ENCODE measurements at places on chromosomes 4 and X.

DNA sequence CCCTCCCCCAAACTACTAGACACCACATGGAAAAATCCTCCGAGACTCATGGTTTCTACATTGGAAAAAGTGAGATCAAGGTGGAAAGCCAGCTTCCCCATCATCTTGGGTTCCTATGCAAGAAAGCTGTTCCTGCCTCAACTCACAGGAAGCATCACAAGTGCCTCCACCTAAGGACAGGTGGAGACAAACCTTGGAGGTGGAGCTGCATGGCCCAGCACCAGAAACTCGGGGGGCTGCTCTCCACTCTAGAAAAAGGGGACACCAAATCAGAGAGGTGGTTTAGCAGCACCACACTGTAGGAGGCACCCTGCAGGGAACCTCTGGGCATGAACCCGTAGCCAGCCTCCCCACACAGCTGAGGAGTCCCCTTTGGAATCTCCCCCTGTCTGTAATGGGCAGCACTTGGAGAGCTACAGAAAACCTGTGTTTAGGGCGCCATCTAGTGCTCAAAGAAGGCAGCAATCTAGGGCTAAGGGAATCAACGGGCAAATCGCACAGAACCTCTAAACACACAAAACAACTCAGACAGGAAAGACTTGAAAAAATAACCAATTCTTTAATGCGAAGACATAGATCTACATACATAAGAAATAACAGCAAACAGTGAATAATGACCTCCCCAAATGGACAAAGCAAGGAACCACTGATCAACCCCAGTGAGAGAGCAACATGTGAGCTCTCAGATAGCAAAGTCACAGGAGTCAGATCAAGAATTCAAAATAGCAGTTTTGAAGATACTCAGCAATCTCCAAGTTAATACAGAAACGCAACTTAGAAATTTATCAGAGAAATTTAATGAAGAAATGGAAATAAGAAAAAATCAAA, 37.0 kb upstream of the ZBTB33 start:
- peak; percentile 66 for DNase-seq

- peak; percentile 68 for DNase-seq
These were observed 79.2 kb downstream of the MTMR1 start for GRCh38 chrX:150772150-150772970.

DNA sequence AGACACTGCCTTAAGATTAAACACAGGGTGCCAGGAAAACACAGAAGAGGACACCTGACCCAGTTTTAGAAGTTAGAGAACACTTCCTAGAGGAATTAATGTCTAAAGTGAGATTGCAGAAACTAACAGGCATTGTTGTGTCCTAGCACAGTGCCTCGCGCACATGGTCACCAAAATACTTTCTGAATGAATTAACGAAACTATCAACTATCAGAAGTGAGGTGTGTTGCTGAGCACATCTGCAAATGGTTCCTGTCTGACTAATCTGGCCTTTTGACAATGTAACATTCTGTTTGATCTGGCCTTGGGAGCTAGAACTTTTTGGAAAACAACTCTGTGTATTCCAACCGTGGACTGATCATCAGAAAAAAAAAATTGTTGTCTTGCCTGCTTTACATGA, 556.8 kb upstream of the LCORL start:
- DNase-seq: no peak

DNA sequence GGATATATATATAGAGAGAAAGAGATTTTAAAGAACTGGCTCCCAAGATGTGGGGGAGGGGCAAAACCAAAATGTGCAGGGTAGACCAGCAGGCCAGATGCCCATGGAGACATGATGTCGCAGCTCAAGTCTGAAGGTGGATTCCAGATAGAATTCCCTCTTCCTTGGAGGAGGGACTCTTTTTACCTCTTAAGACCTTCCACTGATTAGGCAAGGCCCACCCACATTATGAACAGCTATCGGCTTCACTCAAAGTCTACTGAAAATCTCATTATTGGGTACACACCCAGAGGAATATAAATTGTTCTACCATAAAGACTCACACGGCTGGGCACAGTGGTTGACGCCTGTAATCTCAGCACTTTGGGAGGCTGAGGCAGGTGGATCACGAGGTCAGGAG, 59.3 kb downstream of the DHRSX start:
- DNase-seq: no peak

DNA sequence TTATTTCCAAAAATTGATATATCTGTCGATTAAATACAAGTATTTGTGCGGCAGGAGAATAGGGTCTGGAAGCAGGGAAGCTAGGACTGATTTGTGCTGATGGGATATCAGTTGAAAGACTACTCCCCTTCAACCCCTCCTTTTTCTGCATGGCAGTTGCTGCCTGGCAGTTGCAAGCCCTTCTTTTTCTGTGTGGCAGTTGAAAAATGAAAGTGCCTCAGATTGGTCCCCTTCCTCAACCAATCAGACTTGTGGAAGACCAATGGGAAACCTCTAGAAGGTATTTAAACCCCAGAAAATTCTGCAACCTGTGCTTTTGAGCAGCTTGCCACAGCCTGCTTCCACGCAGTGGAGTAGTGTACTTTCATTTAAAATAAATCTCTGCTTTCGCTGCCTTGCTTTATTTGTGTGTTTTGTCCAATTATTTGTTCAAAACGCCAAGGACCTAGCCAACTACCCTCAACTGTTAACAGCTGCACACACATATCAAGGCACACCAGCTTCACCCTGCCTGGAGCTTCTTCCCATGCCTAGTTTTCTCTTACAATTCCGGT, 1.5 kb upstream of the TMA16 start:
- peak; percentile 7 for DNase-seq

- DNase-seq: peak; percentile 64
These were observed 19.5 kb downstream of the CNGA2 start for GRCh38 chrX:151754047-151754429.

- DNase-seq: no peak
These were observed 297.4 kb upstream of the MAGEC2 start for GRCh38 chrX:142502441-142502840.

GRCh38 chr4:147791865-147792264, 60.0 kb downstream of the ARHGAP10 start:
- peak; percentile 37 for DNase-seq

- DNase-seq: peak; percentile 49
These were observed 15.4 kb upstream of the FAM9C start for GRCh38 chrX:13059637-13060499.

- no peak for DNase-seq
These were observed 39.3 kb downstream of the SLAIN2 start for GRCh38 chr4:48380583-48381167.

- DNase-seq: no peak
These were observed 144.9 kb downstream of the PJA1 start for GRCh38 chrX:69020316-69020715.

GRCh38 chr4:30262379-30262778, 457.8 kb upstream of the PCDH7 start:
- no peak for DNase-seq

DNA sequence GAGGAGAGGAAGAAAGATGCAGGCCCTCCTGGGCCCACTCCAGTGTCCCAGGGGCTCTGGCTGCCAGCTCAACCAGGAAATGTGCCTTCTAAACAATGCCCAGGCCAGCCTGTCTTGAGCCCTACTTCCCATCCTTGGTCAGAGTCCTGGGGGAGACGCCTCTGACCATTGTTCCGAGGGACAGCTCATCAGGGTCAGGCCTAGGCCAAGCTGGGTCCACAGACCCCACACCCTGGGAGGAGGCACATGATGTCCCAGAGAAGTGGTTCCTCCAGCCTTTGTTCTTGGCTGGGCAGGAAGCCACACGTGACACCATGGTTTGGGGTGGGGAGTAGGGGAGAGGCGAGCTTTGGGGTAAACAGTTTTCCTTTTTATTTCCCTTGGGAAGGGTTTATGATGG, 102.5 kb downstream of the EFNB1 start:
- peak; percentile 46 for DNase-seq

GRCh38 chr4:61202638-61203435, 2.7 kb downstream of the ADGRL3 start:
- peak; percentile 52 for DNase-seq

DNA sequence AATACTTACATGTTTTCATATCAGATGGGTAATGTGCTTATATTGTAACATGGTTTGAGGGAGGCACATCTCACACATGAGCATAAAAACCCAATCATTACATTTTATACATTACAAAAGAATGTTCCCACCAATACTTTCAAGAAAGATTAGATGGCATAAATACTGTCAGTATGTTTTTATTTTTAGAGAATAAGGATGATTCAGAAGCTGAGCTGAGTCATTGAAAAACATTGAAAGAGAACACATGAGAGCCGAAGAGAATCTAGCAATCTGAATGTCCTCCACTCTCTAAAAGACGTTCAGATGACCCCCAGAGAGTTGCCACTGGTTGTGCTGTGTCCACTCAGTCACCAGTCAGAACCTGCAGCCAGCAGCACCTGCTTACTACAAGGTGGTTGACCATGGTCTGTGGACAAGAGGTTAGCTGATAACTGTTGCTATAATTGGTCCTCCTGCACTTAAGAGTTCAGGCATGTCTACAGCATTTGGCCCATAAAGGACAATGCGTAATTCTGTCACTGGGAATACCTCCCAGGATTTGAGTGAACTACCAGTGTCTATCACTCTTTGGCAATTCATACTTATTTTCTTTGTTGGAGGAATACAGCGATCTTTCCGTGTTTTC, 382.2 kb upstream of the IGFBP7 start:
- peak; percentile 2 for DNase-seq

- DNase-seq: no peak
These were observed 25.3 kb downstream of the STARD8 start for GRCh38 chrX:68672581-68673318.

GRCh38 chr4:118975449-118976192, 87.0 kb downstream of the SYNPO2 start:
- DNase-seq: no peak

- DNase-seq: peak; percentile 1
These were observed 35.7 kb upstream of the NDST4 start for GRCh38 chr4:115149106-115149505.

- no peak for DNase-seq
These were observed 54.1 kb upstream of the ARHGAP24 start for GRCh38 chr4:85420831-85421230.

DNA sequence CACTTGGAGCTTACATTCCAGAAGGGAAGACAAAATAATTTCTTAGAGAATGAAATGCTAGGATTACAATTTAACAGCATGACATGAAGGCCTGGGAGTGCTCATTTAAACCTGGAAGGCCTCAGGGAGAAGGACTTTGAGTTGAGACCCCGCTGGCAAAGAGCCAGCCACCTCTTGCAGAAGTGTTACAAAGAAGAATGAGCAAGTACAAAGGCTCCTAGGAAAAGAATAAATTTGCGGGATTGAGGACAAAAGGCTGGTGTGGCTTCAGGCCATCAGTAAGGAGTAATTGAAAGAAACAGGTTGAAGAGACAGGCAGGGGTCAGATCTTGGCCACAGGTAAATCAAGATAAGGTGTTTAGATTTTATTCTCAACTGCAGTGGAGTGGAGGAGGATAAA, 3.1 kb upstream of the ELOVL6 start:
- DNase-seq: no peak

GRCh38 chr4:83269256-83269655, 15.3 kb downstream of the COQ2 start:
- peak; percentile 17 for DNase-seq

DNA sequence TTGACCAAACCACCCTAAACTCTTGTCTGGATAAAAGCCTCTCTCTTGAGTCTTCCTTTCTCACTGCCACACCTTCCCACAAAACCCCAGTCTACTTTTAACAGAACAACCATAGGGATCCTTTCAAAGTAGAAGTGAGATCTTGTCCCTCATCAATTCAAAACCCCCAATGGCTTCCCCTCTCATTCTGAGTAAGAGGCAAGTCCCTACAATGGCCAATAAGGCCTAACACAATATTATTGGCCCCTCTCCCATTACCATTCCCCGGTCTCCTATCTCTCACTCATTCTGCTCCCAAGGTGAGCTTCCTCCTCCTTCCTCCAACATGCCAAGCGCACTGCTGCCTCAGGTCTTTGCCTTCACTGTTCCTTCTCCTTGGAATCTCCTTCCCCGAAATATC, 57.1 kb downstream of the REELD1 start:
- no peak for DNase-seq

- DNase-seq: peak; percentile 84
These were observed 502.9 kb upstream of the SLIT2 start for GRCh38 chr4:19748519-19749479.

GRCh38 chrX:40140706-40141499, 43.1 kb upstream of the BCOR start:
- DNase-seq: peak; percentile 75

- DNase-seq: peak; percentile 40
These were observed 326.8 kb downstream of the INPP4B start for GRCh38 chr4:142519342-142519741.

GRCh38 chrX:39856472-39857121, 241.2 kb downstream of the BCOR start:
- no peak for DNase-seq

DNA sequence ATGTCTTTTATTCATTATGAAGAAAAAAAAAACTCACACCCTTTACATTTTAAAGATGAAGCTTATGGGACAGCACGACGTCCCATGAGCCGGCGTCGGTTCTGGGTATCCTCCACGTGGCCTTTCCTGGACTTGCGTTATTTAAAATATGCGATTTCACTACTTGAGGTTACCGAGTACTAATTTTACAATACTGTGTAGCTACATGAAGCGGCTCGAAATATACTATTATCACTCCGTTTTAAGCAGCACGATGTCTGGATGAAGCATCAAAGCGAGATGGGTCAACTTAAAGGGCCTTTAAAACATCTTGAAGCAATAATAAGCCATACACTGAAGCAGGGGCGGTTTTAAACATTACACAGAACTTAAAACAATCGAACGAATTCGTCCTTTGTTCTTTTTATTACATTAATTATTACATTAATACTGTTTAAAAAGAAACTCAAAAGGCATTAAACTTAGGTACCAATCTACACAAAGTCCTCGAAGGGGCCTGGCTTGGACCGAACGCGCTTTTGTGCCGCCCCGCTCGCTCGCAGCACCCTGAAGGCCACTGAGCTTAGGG, 1.4 kb upstream of the KLF3 start:
- no peak for DNase-seq

GRCh38 chr4:54077812-54078211, 13.4 kb upstream of the CHIC2 start:
- DNase-seq: no peak

- DNase-seq: no peak
These were observed at the start of gene FRMPD3 for GRCh38 chrX:107448998-107449835. TSS of gene FRMPD3 (plus strand) at chrX:107449652. CDS start at chrX:107526589, 76,937 bp downstream.

GRCh38 chr4:100879471-100879870, 361.6 kb upstream of the EMCN start:
- DNase-seq: no peak

DNA sequence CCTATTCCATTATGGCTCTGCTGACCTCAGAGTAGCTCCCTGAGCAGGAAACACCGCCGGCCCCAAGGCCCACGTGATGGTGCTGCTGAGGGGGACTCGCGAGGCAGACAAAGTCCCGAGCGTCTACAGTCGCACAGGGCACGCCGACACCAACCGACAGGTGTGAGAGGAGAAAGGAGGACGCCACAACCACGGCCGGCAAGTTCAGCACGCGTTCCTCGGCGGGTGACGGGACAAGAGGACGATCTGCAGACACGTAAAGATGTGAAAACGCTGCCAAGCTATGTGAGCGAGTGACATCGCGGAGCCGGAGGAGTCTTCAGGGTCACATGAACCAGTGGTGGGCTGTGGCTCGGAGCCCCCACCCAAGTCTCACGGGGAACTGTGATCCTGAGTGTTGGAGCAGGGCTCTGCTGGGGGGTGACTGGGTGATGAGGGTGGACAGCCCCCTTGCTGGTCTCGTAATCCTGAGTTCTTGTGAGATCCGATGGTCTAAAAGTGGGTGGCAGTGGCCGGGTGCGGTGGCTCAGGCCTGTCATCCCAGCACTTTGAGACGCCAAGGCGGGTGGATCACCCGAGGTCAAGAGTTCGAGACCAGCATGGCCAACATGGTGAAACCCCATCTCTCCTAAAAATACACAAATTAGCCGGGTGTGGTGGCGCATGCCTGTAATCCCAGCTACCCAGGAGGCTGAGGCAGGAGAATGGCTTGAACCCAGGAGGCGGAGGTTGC, 34.0 kb downstream of the PPP2R3B start:
- no peak for DNase-seq
